ENCODE measurements at places on chromosomes 3 and 15.

DNA sequence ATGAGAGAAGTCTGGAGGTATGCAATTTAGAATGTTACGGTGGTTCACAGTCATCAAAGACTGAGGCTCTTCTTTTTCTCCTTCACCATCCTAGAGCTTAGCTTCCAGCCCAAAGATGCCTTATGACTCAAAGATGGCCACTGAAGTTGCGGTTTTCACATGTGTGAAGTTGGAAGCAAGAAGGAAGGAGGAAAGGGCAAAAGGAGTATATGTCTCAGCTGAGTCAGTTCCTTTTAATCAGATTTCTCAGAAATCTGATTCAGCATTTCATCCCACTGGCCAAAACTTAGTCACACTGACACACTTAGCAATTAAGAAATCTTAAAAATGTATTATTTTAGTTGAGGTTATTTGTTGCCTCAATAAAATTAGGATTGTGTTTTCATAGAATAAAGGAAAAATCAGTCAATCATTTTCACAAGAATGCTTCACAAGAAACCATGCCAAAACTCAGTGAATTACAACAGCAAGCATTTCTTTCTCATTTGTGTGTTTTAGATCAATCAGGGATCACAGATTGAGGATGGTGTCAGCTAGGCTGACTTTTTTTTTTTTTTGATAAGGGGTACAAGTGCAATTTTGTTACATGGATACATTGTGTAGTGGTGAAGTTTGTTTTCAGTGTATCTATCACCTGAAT lies 211.1 kb upstream of the GADL1 start:
- DNase-seq, result peak; percentile 97

GRCh38 chr3:110878692-110879091 lies 192.9 kb upstream of the NECTIN3 start:
- DNase-seq, result no peak

DNA sequence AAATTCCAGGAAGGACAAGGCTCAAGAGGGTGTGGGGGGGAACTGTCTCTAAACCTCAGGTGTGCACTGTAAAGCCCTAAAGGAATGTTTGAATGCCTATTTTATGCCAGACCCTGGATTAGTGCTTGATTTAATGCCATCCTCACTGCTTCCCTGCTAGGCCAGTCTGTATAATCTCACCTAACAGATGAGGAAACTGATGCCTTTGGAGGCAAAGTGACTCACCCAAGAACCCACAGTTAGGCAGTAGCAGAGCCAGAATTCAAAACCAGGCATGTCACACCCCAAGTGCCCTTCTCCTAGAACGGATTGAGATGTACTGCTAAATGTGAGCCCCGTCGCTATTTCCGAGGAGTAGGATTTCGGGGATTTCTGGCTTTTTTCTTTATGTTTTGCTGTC lies 7.8 kb downstream of the CAMK1 start:
- no peak for DNase-seq

DNA sequence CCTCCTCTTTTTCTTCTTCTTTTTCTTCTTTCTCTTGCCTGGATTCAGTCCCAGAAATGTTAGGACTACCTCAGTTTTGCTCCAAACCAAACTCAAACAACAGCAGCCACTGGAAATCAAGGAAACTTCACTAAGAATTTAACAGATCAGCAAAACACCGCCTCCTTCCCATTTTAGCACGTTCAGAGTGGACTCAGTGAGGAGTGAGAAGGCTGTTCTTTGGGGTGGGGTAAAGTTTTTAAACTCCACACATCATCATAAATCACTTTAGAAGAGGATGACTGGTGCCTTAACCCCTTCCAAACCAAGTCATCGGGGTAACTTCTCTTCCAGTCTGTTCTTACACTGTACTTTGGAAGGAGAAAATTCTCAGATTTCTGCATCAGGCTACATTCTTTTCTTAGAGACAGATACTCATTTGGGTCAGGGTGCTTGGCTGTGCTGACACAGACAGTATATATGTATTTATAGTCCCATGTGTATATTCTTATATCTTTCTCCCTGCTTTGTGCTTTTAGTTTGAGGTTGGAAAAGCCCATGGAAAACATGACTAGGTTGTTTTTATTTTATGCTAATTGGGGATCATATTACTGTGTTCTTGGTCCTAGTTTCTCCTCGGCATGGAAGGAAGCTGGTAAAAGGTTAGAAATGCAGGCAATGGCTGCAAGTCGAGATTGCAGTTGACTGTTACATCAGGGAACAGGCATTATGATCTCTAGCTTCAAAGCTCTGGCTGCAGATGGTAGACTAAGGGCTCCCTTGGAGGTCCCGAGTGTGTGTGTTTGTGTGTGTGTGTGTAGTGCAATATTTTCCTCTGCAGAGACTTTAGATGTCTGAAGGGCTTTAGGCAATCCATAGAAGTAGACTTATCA lies at the start of gene CCDC80:
CCDC80 (minus strand) TSS at position 214 of the 872 bp plus-strand sequence. CDS start 1,238 bp downstream, outside the sequence.
- DNase-seq, result peak; percentile 95

DNA sequence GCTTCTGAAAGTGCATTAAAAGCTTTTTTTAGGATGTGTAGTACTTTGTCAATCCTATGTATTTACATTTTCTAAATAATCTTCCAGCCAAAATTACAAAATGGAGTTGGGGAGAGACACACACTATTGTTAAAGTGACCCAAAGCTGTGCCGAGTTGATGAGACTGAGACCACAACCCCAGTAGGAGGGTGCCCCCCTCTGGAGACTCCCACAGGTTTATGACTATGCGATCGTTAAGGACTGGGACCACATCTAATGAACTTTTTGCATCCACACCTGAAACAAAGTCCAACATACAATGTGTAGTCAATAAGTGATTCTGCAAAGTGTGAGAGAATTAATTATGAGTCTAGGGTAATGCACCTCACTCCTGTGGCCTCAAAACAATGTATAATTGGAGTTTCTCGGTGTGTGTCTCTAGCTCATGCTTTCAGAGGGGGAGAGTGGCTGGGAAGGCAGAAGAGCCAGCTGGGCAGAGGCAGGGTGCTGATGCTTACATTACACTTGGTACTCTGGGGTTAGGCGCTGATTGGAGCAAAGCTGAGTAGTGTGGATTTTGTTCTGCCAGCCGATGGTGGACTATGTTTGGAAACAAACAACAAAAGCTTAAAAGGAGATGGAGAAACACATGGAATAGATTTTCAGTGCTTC lies 102.8 kb downstream of the KCNH8 start:
- DNase-seq, result no peak
